NCI-H345 (cell line): ENCODE measurements at places on chromosomes 2 and 18.

DNA sequence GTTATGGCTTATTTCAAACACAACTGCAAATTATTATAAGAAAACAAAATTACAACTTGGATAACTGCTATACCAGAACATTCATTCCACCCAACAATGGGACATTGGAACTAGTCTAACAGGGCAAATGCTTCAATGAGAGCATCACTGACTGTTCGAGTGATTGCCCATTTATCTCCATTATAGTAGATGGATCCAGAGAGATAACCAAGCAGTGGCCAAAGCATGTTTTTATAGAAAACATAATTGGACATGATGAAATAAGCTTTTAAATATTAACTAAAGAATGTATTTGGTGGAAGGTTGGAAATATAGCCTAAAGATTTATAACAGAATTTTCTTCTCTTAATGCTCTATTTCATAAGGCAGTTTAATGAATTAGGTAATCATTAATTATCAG, 634.8 kb downstream of the NUP35 start:
- DNase-seq: no peak

GRCh38 chr2:8455236-8456150, 226.4 kb upstream of the ID2 start:
- DNase-seq: no peak

DNA sequence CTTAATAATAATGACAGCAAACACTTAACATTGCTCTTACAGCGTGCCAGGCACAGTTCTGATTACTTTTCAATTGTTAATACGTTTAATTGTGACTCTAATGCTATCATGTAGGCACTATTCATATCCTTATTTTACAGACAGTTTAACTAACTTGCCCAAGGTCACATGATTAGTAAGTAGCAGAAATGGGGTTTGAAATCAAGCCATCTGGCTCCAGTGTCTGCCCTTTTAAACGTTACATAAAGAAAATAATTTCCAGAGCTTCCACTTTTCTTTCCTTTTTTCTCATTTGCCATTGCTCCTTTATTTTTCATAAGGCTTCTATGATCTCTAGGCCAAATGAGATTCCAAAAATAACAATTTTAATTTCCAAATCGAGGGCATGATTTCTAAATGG, 50.6 kb upstream of the IKZF2 start:
- no peak for DNase-seq

- no peak for DNase-seq
Measured at GRCh38 chr2:106124106-106124756, 69.9 kb downstream of the UXS1 start.

DNA sequence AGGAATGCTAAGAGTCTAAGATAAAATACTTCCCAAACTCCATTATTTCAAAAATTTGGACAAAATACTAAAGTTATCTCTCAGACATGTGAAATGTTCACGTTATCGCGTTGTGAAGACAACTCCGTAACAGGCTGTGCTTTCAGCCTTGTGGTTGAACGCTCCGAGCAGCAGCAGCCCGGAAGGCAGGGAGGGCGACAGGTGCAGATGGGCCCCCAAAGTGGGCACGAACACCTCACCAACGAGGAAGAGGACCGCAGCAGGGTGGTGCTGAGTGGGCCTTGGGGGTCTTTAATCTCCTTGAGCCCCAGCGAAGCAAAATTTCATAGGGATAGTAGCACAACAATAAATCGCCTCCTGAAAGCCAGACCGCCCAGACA, 1.0 kb upstream of the FAM110C start:
- DNase-seq: no peak

GRCh38 chr2:9331704-9332103, 91.6 kb downstream of the ITGB1BP1 start:
- DNase-seq: no peak

DNA sequence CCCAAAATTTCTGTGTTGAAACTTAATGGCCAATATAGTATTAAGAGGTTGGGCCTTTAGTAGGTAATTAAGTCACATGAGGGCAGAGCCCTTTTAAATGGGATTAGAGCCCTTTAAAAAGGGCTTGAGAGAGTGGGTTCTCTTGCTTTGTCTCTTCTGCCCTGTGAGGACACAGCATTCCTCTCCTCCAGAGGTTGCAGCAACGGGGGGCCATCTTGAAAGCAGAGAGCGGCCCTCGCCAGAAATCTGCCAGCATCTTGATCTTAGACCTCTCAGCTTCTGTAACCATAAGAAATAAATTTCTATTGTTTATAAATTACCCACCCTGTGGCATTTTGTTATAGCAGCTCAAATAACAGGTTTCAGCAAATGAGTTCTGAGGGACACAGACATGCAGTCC, 305.0 kb upstream of the LRP1B start:
- DNase-seq: no peak

- DNase-seq: no peak
Measured at GRCh38 chr2:28652217-28652616, 99.4 kb upstream of the PPP1CB start.

- no peak for DNase-seq
Measured at GRCh38 chr2:40457366-40457765, 5.5 kb upstream of the SLC8A1 start.

GRCh38 chr2:164841719-164842623, at the start of gene COBLL1:
COBLL1 (minus strand) TSS chr2:164841823; CDS start chr2:164841196, 627 bp downstream.
- peak; percentile 89 for DNase-seq

- DNase-seq: peak; percentile 28
Measured at GRCh38 chr18:59988098-59988706, 88.4 kb downstream of the PMAIP1 start.

GRCh38 chr2:105691947-105692390, 52.7 kb upstream of the NCK2 start:
- DNase-seq: no peak

GRCh38 chr2:232333361-232334135, 45.0 kb upstream of the ALPP start:
- DNase-seq: no peak

GRCh38 chr2:10846110-10846861, 33.7 kb upstream of the PDIA6 start:
- peak; percentile 24 for DNase-seq

- DNase-seq: no peak
Measured at GRCh38 chr2:217468042-217468830, 534.6 kb downstream of the TNS1 start.

GRCh38 chr2:29147963-29148362, 32.7 kb downstream of the CLIP4 start:
- no peak for DNase-seq

GRCh38 chr2:143828763-143829537, 691.0 kb downstream of the ZEB2 start:
- no peak for DNase-seq

DNA sequence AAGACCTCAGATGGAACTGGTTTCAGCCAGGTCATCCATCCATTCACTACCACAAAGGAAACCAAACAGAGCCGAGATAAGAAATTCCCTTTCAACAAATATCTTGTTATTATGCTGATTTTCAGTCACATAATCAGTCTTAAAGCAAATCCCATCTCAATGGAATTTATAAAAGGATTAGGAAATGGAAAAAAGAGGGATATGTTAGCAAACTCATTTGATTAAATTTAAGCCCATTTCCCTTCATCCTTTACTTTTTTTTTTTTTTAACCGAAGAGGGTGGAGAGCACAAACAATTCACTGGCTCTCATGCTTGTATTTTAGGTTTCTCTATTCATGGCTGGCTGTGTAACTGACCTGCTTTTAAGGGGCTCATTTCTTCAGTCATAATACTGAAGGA, 109.0 kb upstream of the GATA6 start:
- DNase-seq: no peak

DNA sequence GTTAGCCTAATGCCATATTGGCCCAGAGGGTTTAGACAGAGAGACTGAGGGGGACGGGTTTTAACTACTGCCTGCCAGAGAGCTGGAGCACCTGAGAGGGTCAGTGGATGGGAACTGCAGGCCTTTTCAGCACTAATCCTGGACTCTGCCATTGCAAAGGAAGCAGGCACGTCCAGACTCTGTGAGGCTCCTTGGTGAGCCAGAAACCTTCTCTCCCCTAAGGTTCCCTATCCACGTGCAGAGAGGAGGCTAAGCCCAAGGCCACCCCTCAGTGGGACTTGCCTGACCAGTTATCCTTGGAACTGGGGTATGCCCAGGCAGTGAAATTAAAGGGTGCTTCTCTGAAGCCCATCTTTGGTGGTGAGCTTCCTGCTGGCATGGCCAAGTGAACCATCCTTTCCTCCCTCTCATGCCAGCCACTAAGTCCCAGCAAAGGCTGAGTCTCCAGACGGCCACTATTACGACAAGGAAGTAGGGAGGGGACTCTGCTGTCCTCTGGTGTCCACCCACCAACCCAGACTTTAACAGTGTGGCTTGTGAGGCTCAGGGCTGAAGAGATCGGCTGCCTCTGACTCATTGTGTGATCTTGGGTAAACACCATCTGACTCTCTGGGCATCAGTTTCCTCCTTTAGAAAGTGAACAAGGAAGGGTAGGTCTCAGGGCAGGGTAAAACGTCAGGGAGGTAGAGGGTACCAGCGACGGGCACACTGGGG, 3.9 kb upstream of the MLPH start:
- no peak for DNase-seq

- DNase-seq: no peak
Measured at GRCh38 chr2:42961385-42961811, 169.0 kb upstream of the HAAO start.

DNA sequence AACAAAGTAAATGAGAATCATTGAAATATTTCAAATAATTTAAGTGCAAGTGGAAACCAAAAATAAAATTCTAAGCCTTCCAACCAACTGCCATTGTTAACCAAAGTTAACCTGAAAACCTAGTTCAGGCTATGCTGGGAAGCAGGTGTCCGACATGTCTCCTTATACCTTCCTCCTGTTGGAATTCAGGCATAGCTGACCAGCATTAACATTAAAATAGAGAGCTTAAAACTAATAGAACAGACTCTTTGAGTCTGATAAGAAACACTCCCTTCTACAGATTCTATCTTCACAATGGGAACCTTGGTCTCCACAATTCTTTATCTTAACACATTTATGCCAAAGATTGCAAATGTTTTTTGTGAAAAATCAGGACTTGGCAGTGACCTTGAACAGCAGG, 1004.9 kb upstream of the NRXN1 start:
- DNase-seq: no peak

DNA sequence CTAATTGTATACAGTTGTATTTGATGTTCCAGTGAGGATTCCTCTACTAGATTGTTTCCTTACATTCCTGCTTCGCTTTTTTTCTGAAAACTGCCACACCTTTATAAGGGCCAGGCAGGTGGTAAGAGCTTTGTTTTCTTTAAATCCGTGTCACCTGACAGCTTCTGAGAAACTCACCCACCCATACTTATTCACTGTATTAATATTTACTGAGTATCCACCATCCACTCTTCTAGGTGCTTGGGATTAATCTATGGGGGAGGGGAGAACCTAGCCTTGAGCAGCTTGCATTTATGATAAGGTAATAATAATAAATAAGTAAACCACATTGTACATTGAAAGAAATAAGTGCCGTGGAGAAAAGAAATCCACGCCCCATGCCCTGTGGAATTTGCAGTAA, 174.7 kb upstream of the AGAP1 start:
- no peak for DNase-seq

GRCh38 chr2:10292033-10292432, 10.7 kb upstream of the HPCAL1 start:
- no peak for DNase-seq

- DNase-seq: no peak
Measured at GRCh38 chr2:25109822-25110221, 58.6 kb downstream of the POMC start.

DNA sequence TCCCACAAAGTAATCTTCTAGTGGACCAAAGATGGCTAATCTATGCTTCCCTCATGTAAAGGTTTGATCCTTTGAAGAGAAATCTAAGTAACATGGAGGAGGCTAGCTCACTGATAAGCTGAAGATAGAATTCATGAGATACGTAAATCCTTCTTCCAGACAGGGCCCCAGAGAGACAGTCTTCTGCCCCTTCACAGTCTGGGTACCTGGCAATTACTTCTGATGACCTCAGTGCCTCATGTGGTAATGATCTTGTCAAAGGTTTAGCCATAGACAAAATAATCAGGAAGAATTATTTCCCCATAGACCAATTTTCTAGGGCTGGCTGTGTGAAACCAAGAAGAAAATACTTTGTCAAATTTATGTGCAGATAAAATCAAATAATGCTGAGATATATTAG, 495.8 kb downstream of the METTL4 start:
- no peak for DNase-seq

- no peak for DNase-seq
Measured at GRCh38 chr2:137167651-137168050, 402.3 kb downstream of the THSD7B start.

GRCh38 chr2:221465776-221466175, 106.3 kb downstream of the EPHA4 start:
- DNase-seq: no peak

DNA sequence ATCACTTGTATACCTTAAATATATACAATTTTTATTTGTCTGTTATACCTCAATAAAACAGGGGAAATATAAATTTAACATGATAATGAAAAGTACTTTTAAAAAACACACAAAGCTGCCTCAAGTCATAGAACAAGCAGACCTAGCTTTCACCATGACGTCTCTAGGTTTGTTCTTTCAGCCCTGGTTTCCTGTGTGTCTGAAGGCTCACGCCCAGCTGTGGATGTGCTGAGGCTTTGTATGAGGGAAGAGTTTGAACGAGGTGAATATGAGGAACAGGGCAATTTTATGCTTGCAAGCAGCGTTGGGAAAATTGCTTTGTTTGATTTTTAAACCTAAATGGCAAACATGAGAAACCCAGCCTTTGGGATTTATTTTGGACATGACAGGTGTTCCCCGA, 15.3 kb downstream of the SH3RF3 start:
- DNase-seq: no peak

- no peak for DNase-seq
Measured at GRCh38 chr2:213086050-213086449, 65.4 kb downstream of the IKZF2 start.
